Neural progenitor cell (in vitro differentiated cells): ENCODE measurements at places on chromosomes 11 and 22.
A peak's percentile ranks its signal among the peaks of the same experiment; 100 is the strongest.

- no peak overlapping the region for H3K4me3 ChIP-seq
- peaks cover 7% of the 10 kb centered on the region for H3K4me1 ChIP-seq
- DNase-seq = no peak
- H3K27ac ChIP-seq = no peak overlapping the region
These were observed 171.0 kb downstream of the NELL1 start for GRCh38 chr11:20840341-20840740.

DNA sequence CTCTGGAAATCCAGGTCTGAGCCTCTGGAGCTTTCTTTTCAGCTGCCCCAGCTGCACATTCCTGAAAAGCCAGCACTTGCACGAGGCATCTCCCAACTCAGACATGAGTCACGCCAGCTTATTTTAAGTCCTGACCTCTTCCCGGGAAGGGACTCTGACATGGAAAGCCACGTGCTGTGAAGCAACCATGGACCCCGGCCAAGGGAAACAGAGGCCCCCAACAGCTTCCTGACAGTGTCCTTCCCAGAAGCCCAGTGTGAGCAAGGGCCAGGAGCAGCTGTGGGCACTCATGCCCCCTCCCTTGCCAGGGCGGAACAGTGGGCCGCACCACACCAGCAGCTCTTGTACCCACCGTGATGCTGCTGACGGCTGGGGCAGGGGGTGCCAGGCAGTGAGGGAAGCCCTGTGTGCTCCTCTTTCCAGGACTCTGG is 118.8 kb upstream of the CADM1 start:
- DNase-seq = peak; percentile 45
- H3K27ac ChIP-seq = no peak overlapping the region
- H3K4me3 ChIP-seq = no peak overlapping the region
- peaks cover 30% of the 10 kb centered on the region for H3K4me1 ChIP-seq
- no peaks in the 10 kb centered on the region for H3K27me3 ChIP-seq
- no peaks in the 10 kb centered on the region for H3K36me3 ChIP-seq

- H3K27ac ChIP-seq = no peak overlapping the region
- no peak overlapping the region for H3K4me3 ChIP-seq
- peaks cover 6% of the 10 kb centered on the region for H3K36me3 ChIP-seq
- H3K4me1 ChIP-seq = no peaks in the 10 kb centered on the region
- no peaks in the 10 kb centered on the region for H3K27me3 ChIP-seq
These were observed 32.4 kb downstream of the MCAM start for GRCh38 chr11:119284344-119285157.

GRCh38 chr11:119091966-119092879 is 7.5 kb downstream of the HMBS start:
- H3K4me1 ChIP-seq = peaks cover 21% of the 10 kb centered on the region
- peak overlapping the region; percentile 69 for H3K4me3 ChIP-seq
- no peak for DNase-seq

- no peaks in the 10 kb centered on the region for H3K4me1 ChIP-seq
- no peak overlapping the region for H3K27ac ChIP-seq
- DNase-seq = peak; percentile 67
- H3K27me3 ChIP-seq = no peaks in the 10 kb centered on the region
These were observed 15.8 kb downstream of the TMEM258 start for GRCh38 chr11:61776561-61777075.
